ENCODE measurements at places on chromosomes 12 and 14.

DNA sequence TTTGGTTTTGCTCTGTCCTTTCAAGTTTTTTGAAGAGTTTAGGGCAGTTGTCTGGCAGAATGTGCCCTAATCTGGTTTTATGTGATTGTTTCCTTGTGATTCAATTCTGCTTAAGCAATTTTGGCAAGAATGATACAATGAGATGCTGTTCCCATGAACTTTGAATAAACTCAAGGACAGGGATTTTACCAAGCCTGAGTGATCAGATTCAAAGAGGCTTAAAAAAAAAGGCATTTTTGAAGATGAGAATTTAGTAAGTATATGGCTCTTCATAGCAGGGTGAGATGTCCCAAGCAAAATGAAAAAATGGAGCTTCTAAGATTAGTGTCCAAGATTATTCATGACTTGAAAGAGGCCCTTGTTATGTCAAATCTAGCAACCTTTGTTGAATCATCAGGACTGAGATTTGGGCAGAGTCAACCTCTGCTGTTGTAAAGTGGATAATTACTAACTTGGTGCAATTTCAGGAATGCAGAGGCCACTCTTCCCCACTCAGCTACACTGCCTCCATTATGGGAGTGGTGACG lies 180.6 kb upstream of the NUDT4 start:
- DNase-seq, result no peak

- no peak for DNase-seq
These were observed 139.3 kb downstream of the CALM1 start for GRCh38 chr14:90536092-90536491.

DNA sequence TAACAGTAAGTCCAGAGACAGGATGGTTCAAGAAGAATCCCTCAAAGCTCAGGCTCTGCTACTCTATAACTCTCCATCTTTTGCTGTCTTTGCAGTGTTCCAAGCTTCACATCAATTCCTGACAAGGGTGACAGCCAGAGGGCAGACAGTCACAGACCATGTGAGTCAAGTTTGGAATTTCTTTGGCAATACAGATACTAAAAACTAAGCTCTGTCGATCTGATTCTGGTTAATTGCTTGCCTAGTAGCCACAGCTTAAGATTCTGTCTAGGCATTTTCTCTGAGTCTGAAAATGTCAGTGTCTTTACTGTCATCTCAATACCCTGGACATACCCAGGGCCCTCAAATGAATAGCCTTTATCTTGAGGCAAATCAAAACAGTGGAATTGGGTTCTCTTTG lies 153.7 kb downstream of the CEP128 start:
- DNase-seq, result no peak

DNA sequence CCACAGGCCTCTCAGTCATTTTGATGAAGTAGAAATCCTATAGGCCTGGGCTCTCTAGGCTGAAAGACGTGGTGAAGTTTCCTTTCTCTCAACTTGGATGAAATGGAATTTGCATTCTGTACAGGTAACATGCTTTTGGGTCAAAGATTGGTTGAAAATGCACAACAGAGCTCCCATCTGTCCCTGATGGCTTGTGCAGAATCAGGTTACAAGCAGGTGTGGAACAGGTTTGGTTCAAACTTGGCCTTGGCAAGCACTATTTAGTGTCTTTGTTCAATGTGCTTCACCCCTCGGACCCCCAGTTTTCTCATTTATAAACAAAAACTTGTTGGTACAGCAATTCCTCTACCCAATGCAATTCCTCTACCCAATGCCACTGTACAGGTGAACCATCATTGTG lies 1493.0 kb downstream of the AACS start:
- DNase-seq, result no peak

DNA sequence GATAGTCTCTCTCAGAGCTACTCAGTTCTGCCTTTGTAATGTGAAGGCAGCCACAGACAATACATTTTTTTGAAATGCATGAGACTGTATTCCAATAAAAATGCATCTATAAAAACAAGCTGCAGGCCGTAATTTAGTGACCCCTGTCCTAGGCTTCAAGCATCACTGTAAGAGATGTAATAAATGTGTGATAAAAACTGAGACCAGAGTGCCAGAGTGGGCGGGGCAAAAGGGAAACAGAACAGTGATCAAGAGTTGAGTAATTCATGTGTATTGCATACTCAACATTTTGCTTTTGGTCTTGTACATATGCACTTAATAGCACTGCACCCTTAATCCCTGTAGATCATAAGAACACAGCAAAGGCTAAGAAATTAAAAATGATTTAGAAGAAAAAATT lies 743.5 kb downstream of the DIO2 start:
- DNase-seq, result no peak

- no peak for DNase-seq
These were observed 107.5 kb upstream of the PARP11 start for GRCh38 chr12:3980504-3981272.

- no peak for DNase-seq
These were observed 128.5 kb downstream of the SLC15A5 start for GRCh38 chr12:16148938-16149337.

DNA sequence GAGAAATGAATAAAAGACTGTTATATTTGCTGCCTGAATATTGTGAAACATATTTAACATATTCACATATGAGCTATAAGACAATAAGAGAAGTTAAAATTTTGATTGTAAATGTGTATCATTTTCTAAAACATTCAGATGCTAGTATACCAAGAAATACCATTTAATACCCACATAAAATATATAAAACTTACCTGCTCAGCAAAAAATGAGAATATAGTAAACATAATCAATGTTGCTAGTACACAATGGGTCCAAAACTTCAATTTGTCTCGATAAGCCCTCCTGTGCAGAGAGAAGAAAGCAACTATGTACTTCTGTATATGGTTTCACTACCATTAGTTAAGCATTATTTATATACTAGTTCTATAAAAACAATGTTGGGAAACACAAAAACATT lies 9.6 kb upstream of the SYCP3 start:
- no peak for DNase-seq

DNA sequence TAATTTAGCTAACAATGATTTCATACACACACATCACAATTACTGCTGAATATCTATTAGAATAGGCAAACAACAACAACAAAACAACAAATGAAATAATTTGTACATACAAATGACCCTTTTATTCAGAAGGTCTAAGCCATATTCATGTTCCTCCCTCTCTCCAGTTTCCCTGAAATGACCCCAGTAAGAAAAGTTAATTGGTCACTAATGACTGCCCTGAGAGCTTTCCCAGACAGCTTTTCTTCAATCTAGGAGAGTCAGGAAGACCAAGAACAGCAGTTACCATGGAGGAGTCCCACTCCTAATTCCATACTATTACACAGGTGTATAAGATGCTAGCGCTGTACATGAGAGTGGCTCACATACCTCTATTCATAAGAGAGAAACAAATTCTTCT lies 121.2 kb upstream of the GRIP1 start:
- no peak for DNase-seq

- no peak for DNase-seq
These were observed 15.2 kb upstream of the WNT5B start for GRCh38 chr12:1613860-1614259.

- no peak for DNase-seq
These were observed 61.7 kb upstream of the FBRSL1 start for GRCh38 chr12:132427999-132428935.

GRCh38 chr14:71338153-71338552 lies 430.9 kb downstream of the PCNX1 start:
- DNase-seq, result no peak

DNA sequence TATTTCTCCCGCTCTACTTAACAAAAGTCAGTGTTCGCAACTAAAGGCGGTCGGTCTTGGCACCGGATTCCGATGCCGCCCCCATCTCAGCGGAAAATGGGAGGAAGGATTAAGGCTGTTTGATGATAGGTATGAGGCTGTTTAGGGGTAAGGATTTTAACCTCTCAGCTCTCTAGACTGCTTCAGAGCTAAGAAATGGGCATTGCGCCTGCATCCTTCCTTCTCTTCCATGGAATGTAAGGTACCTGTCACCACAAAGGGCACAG lies 1.4 kb downstream of the COCH start:
- no peak for DNase-seq

DNA sequence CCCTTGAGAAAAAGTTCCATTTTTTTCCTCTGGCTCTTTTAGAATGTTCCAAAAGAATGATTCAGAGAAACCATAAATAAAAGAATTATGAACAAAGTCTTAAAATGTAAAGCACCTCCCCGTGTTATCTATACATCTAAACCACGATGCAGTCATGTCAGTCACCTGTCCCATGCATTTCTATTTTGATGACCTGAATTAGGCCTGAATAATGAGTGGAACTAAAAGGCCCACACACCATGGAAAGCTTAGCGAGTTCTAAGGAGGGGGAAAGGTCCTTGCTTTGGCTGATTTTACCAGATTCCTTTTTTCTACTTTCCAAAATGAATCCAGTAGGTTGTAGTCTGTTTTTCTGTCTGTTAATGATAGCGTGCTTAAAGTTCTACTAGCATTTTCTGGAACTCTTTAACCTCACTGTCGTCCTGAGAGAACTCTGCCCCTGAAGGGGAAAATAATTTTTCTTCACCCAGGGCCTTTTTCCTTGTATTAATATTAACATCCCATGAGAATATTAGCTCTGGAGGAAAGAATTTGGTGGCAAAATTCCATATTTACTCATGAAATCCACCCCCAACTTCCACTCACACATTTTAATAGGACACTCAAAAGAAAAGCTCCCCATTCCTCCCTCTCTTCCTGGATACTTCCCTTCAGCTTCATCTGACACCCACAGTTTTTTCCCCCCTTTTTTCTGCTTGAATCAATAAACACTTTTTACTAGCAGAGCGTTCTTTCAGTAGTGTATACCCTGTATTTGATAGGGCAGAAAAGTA lies 266.3 kb upstream of the DIO2 start:
- no peak for DNase-seq
